Fibroblast of skin of left quadriceps (primary cell): ENCODE measurements at places on chromosomes 16 and 17.

DNA sequence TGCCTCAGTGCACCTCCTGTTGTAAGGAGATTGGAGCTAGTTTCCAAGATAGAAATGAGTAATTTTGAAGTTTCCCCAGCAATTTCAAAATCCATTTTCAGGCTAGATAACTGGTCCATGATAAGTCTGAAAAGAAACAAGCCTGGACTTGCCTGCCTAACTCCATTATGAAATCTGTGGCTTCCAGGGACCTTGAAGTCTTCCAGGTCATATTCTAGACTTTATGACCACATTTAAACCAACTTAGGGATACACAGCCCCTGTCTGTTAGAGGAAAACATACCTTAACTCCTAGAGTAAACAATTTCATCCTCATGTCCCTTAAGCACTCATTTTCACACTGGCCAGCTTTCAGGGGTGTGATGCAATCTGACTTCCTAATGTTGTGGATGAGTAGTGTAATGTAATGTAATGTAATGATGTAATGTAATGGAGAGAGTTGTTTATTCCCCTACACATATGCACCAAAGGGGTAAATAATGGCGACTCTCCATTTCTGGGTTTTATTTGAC, 96.7 kb upstream of the FAM20A start:
- DNase-seq: peak; percentile 70

GRCh38 chr16:24088767-24089166, 167.4 kb upstream of the CACNG3 start:
- DNase-seq: no peak

GRCh38 chr16:19875900-19876299, 8.7 kb downstream of the GPRC5B start:
- no peak for DNase-seq

- no peak for DNase-seq
Observed at GRCh38 chr16:85717393-85718152, 28.8 kb upstream of the GINS2 start.

DNA sequence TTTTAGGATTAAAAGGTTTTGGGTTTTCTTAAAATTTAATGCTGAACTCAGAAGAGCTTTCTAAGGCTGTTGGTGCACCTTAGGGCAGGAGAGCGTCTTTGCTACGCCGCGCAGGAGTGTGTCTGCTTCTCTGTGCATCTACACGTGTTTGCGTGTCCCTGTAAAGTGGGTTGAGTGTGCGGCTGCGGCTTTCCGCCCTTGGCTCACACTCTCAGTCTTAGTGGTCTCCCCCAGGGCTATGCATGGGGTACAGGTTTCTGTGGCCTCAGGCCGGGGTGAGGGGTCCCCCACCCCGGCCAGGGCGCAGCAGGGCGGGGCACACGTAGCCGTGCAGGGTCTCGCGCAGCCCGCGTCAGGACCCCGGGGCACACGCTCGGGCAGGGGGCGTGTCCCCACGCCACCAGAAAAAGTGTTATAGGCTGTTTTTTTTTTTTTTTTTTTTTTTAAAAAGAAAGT, 727 bp upstream of the TENT4B start:
- DNase-seq: no peak
